Kidney epithelial cell (primary cell): ENCODE measurements at places on chromosomes 13 and 19.

DNA sequence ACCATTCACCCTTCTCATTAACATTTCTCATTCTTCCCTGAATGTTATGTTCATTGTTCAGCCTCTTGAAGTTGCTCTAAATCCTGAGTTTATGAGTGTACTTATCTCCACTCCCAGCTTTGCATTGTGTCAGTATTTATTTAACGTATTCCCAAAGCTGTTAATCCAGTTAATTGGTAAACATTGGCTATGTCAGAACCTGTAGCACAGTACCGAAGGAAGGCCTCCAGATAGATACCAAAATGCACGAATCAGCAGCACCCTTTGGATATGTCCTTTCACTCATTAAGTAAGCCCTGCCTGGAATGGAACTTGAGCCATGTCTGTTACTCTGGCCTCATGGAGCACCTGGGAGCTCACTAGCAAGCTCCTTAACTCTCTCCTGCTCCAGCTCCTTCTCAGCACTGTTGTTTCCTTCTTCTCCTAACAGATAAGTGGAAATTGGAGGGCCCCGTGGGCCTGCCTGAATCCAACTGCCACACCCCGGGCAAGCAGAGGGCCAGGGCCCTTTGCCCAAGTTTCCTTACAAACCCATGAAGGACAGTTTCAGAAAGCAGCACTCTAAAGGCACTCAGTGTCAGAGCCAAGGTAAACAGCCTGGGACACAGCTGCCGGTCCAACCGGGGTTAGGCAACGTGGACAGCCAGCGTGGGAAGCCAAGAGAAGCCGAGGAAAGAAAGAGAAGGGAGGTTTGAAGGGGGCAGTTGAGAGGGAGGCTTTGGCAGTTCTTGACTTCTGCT, 155.0 kb upstream of the SERP2 start:
- DNase-seq: no peak

DNA sequence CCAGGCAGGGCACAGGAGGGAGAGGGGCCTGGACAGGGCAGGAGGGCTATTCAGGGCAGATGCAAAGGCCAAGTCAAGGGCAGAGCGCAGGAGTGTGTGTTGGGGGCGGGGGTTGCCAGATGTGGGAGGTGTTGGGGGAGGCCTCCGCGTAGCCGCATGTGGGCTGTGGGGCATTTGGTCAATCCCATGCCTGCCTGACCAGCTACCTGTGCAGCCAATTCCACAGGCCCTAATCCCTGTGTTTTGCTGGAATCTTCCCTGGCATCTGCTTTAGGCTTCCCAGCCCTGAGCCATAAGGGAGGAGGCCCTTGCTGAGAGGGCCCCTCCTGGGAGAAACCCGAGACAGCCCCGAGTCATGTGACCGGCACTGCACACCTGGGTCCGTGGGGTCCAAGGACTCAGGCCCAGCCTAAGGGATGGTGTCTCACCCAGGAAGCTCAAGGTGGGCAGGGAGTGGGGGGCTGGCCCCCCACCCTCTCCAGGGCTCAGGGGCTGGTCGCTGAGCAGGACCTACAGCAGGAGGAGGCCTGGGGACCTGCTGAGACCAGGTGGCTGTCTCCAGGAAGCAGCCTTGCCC, 20.3 kb downstream of the RFX1 start:
- DNase-seq: no peak

DNA sequence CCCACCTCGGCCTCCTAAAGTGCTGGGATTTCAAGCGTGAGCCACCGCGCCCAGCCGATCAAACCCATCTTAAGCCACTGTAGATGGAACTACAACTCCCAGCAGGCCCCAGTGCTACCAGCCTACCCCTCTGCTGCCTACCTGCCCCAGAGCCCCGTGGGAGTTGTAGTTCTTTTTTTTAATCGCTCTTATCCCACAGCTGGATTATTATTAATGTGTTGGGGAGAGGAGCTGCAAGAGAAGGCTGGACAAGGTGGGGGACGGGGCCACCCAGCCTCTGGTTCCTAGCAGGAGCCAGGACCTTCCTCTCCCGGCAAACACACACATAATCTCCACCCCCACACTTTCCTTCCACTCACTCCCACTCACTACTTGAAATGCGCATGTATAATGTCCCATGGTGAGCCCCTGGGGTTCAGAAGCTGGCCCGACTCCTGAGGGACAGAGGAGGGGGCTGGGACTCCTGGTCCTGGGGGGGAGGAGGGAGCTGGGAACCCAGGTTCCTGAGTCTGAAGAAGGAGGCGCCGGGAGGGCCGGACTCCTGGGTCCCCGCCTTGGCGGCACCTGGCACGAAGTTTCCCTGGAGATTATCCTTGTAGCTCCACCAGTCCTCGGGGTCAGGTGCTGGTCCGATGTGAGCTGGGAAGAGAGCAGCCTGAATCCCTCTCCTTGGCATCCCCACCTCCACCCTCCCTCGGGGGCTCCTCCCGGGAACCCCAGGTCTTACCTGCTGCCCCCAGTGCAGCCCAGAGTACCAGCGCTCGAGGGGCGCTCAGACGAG, 958 bp downstream of the CA11 start:
- DNase-seq: no peak

DNA sequence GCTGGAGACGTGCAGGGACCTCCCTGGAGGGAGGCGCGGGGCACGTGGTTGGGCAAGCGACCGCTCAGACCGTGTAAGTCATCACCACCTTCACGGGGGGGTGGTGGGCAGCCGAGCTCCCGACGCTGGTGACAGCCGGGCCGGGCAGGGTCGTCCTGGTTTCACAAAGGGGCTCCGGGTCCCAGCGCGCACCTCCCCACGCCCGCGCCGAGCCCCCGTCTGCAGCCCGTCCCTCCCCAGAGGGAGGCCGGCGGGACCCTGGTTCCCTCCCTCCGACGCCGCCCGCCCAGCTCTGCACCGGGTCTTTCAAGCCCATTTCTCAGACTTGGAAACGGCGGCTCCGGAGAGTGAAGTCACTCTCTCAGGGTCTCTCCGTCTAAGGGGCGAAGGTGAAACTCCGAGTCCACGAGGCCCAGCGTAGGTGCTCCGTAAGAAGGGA, 729 bp upstream of the ARID3A start:
- no peak for DNase-seq

GRCh38 chr13:35693134-35693784, 216.8 kb upstream of the MAB21L1 start:
- DNase-seq: no peak

- DNase-seq: no peak
Observed at GRCh38 chr13:73742982-73743381, 391.2 kb downstream of the KLF12 start.

DNA sequence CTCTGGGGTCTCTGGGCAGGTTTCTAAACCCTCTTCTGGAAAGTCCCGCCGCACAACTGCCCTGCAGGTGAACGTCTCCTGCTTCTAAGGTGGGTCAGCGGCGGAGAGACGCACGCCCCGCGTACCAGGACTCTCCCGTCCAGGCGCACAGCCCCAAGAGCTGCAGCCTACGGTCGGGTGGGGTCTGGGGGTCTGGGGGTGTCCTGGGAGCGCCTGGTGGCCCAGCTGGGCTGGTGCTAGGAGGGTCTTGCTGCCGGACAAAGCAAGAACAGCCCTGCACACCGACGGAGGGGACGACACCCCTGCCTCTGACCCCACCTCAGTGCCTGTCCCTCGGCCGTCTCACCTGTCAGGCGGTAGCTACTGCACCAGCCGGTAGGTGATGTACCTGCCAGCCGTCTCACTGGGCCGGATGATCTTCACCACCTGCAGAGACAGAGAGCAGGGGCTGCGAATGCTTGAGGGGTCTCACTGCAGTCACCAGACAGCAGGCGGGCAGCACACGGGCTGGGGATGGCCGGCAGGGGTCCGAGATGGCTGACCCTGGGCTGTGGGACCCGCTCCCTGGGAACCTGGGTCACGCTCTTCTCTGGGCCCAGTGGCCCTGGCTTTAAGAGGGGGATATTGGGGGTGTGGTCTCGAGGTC, 5.9 kb downstream of the POLR2E start:
- DNase-seq: no peak

DNA sequence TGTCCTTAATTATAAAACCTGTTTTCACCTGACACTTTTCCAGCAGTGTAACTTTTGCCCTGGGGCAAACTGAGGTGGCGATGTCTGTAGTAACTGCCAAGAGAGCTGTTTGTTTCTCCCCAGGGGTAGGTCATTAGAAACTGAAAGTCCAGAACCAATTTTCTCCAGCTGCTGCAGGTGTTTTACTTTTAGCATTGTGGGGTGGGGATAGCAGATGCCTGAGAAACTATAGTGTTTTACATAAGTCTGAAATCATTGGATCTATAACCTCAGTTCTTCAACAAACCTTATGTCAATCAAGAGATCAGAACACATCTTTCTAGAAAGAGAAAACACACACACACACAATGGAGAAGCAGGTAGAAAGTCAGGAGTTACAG, 92.7 kb downstream of the LHFPL6 start:
- DNase-seq: no peak

DNA sequence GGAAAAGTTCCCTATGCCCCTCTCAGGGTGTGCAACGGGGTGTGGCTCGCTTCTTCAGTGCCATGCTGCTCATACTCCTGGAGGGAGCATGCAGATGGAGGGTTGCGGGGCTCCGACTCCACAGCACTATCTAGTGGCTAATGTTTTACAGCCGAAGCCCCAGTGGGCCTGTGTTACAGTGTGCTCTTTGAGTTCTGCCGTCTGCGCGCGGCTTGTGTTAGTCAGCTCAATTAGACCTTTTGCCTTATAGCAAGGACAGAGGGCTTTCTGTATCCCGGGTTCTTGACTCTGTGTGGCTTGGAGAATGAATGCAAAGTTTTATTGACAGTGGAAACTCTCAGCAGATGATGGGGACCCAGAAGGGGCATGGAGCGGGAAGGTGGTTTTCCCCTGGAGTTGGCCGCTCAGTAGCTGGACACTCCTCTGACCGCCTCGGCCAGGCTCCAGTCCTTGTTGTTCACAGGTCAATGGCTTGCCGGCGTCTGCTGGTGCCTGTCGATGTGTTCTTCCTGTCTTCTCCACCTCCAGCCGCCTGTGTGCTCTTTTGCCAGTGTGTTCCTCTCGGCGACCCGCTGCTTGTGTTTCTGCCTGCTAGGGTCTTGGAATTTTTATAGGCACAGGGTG, 383.4 kb downstream of the LMO7 start:
- DNase-seq: no peak

- DNase-seq: no peak
Observed at GRCh38 chr13:68851026-68851425, 1256.6 kb upstream of the ATXN8OS start.

- no peak for DNase-seq
Observed at GRCh38 chr19:40280608-40281221, 4.4 kb downstream of the AKT2 start.

GRCh38 chr19:15673176-15673654, 328 bp downstream of the CYP4F12 start:
- no peak for DNase-seq

DNA sequence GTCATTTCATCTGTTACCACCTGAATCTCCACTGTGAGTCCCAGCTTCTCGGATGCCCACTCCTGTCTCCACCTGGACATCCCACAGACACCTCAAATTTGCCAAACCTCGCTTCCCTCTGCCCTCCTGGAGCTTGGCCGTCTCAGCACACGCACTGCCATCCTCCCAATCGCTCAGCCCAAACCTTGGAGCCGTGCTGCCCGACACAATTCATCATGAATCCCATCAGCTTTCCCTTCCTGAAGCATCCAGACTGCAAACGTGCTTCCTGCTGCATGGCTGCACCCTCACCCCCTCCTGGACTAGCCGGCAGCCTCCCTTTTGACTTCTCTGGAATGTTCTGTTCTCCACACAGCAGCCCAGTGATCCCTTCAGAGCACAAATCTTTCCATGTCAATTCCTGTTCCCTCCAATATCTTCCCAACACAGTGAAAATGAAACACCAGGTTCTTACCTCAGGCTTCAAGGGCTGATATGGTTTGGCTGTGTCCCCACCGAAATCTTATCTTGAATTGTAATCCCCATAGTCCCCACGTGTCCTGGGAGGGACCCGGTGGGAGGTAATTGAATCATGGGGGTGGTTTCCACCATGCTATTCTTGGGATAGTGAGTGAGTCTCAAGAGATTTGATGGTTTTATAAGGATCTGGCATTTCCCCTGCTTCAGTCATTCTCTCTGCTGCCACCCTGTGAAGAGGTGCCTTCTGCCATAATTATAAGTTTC, 1.1 kb upstream of the PROZ start:
- DNase-seq: no peak

DNA sequence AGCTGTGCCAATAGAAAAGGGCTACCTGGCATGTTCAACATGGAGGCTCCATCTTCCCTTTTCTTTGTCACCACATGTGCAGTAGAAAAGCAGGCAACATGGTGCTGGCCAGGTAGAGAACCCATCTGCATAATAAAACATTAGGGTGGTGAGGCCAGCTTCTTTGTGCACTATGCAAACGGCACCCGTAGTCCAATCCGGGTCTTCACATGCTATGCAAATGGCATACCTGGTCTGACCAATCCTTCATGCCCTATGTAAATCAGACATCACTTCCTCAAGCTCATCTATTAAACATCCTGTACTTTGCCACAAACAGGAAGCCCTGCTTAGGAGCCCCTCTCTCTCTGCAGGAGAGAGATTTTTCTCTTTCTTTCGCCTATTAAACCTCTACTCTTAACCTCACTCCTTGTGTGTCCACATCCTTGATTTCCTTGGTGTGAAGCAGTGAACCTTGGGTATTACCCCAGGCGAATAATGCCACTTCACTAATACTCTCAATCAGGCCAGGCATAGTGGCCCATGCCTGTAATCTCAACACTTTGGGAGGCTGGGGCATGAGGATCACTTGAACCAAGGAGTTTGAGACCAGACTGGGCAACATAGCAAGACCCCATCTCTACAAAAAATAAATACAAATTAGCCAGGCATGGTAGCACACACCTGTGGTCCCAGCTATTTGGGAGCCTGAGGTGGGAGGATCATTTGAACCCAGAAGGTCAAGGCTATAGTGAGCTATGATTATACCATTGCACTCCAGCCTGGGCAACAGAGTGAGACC, 111.3 kb upstream of the MRI1 start:
- no peak for DNase-seq

GRCh38 chr13:39245688-39246087, 207.4 kb downstream of the NHLRC3 start:
- DNase-seq: no peak

DNA sequence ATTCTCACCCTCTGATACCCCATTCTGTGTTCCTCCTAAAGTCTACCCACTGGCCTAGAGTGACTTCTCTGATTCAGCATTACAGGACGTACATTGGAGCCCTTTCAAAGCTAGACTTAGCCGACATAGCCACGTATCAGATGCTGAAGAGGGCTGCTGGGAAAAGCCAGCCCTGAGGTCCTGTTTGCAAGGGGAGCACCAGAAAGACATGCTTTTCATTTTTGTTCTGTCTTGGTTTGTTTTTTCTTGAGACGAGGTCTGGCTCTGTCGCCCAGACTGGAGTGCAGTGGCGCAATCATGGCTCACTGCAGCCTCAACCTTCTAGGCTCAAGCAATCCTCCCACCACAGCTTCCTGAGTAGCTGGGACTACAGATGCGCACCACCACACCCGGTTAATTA, 6.3 kb upstream of the ZSWIM4 start:
- DNase-seq: no peak
